Activated naive CD4-positive, alpha-beta T cell treated with anti-CD3 and anti-CD28 coated beads for 36 hours (primary cell): ENCODE measurements at places on chromosomes 7 and 10. TPM values are rescaled to one million over a fixed set of nuclear protein-coding genes. Genes with fewer than 3 reads are reported as not detected.

The ADAM12 gene
- not detected for total RNA-seq

The GIGYF1 gene
- 37.8 TPM for total RNA-seq

The PIP gene
- not detected for total RNA-seq

The CTAGE15 gene
- not detected for total RNA-seq

The AIMP2 gene
- total RNA-seq: 30.8 TPM

The CCDC172 gene
- total RNA-seq: not detected

The RAPGEF5 gene
- total RNA-seq: 0.21 TPM

The SEMA4G gene
- total RNA-seq: 0.48 TPM

The EVX1 gene
- total RNA-seq: not detected

The FRMPD2 gene
- not detected for total RNA-seq
